CD4-positive, alpha-beta T cell treated with Interleukin-12 subunit alpha and Interleukin-12 subunit beta, for 1 hour (primary cell): ENCODE measurements at places on chromosomes 7 and 10.
A peak's percentile ranks its signal among the peaks of the same experiment; 100 is the strongest.

DNA sequence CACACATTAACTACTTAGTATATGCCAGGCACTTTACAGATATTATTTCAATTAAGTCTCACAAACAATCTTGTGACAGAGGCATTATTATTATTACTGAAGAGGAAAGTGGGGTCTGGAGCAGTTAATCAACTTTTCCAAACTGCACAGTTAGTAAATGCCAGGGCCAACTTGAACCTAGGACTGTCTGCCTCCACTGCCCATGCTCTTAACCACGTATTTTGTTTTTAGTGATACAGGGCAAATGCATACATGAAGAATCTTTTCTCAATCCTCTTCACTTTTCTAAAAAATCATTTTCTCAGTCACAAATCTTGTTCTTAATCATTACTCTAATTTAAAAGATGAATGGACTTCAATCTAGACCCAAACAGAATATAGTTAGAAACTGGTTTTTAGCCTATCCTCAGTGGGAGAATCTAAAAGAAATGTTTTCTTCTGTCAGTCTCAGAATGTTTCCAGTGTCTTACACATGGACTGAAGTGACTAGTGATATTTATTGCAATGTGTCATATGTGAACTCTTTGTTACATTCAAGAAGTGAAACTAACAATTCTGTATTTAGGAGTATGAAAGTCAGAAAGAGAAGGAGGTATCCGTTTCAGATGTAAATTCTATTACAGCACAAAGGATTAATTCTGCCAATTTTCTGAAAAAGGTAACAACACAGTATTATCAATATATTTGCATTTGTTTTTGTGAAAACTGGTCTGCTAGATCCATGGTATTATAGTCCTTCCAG is 55.5 kb upstream of the CCNJ start:
- DNase-seq, result no peak

DNA sequence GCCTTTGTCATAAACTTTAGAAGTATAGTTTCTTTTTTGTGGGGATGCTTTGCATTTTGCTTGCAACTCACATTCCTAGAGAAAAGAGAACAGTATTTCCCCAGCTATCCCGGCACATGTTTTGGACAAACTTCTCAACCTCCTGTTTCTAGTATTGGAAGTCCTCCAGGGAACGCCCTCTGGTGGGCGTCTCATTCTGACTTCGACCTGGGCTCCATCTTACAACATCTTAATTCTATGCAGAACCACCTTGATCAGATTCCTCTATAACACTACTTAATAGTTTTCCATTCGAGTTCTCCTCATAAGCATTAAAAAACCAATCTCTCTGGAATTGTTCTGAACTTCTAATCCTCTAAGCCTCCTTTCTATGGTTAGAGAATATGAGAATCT is 139.5 kb upstream of the FZD8 start:
- DNase-seq, result no peak

- DNase-seq, result no peak
Measured at GRCh38 chr10:71320592-71320991, 1.5 kb downstream of the SLC29A3 start.

DNA sequence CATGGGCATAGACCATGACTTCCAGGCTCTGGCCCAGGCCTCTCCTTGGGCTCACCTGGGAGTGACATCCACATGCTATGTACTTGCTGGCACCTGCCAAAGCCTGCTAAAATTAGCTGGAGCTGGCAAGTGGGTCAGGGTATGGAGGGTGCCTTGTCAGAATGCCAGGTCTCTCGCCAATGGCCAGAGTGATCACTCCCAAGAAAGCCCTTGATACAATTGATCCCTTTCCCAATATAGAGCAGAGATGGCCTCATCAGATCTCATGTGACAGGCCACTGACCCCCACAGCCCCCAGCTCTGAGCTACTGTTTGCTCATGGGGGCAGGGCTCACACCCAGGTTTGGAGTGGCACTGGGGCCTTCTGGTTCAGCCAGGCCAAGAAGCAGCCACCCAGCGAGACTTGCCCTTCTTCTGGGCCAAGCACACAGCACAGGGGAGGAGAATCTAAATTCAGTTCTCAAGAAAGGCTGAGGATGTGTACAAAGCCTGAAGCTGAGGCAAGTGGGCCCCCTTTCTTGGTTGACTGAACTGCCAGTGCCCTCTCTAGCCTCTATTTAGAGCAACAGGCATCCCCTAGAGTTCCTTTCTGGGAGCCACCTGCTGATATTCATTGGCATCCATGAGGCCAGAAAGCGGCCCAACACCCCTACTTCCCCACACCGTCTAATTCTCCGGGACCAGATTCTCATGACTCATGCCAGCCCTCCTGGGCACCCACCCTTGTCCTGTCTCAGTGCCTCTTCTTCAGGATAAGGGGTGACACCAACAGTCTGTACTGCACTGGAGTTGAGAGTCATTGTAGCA is 18.9 kb upstream of the MYL7 start:
- DNase-seq, result no peak

GRCh38 chr7:112257073-112257472 is 50.6 kb downstream of the ZNF277 start:
- no peak for DNase-seq

- DNase-seq, result no peak
Measured at GRCh38 chr10:130027716-130028464, 63.8 kb upstream of the EBF3 start.

- DNase-seq, result peak; percentile 42
Measured at GRCh38 chr10:103763374-103764202, 91.8 kb downstream of the SH3PXD2A start.

DNA sequence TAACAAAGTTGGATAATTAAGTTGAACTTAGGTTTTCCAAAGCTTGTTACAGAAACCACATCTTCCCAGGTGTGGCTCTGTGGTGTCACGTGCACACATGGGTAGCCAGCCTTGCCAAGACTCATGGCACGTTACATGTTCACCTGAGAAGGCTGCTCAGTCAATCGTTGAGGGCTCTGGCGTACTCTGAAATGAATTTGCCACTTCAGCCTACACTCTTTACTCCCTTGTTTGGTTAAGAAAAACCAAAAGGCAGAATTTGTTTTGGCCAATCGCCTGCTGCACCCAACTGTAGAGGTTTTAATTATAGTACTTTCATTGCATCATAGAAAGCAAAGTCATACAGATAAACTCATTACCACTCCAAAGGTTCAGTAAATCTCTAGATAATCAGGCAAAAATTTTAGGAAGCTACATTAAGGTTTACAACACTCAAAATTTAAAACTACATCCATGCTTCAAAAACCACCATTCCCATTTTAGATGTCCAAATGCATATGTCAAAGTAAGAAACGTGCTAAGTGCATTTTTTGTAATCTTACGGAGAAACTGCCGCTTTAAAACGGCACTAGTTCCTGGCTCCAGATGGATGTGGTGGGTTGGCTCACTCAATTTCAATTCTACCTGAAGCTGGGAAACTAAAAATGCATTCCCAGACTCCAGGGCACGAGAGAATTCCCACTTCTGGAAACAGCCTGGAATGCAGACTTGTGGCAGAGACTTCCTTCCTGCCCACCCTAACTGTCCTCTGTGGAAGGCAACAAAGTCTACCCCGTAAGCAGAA is 88.4 kb downstream of the DIP2C start:
- DNase-seq, result no peak

- DNase-seq, result no peak
Measured at GRCh38 chr7:29859524-29860185, 53.3 kb downstream of the WIPF3 start.

- DNase-seq, result no peak
Measured at GRCh38 chr7:43220250-43220649, 107.8 kb downstream of the HECW1 start.

DNA sequence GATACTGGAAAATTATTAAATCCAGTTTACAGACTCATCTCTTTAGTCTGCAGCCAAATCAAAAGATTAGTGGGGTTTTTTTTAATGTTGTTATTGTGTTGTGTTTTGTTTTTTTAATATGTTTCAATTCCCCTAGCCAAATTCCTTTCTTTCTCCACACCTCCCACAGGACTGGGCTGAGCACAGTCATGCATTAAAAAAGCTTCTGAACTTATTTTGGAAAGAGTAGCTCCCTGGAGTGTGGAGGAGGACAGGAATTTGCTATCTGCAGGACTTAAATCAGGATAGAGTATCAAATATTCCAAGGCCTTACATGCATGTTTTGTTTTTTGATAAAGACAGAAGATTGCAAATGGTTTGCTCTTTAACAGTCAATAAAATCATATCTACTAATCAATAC is 90.7 kb downstream of the GNAI1 start:
- DNase-seq, result no peak

DNA sequence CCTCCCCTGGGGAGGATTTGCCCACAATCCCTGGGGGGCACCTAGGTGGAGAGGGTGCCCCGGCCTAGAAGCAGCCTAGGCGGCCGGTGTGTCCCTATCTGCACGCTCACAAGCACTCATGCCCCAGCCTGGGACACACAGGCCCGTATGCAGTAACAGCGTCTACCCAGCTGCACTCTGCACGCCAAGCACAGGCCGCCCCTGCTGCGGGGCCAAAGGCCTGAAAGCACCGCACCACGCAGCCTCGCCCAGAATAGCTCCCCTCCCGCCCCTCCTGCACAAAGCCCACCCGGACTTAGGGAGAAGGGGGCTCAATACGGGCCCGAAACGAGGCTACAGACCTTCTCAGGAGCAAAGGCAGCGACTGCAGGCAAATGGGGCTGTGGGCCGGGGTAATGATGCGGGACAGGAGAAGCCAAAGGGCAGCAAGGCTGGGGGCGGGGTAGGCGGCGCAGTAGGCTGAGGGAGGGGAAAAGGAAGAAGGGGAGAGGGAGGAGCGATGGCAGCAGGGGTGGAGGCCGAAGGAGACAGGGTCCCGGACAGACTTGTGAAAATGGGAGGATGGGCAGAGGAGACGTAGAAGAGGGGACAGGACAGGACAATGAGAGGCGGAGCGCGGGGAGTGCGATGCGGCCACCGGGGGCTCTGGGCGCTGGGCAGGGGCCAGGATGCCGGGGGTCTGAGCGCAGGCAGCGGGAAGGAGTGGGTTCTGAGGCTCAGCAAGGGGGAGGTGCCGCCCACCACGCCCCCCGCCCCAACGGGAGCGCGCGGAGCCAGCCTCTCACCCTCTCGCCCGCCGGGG is 544 bp downstream of the GPRIN2 start:
- no peak for DNase-seq

GRCh38 chr7:21923658-21924057 is 22.0 kb downstream of the CDCA7L start:
- DNase-seq, result no peak

GRCh38 chr10:11146402-11147171 is 128.9 kb downstream of the CELF2 start:
- DNase-seq, result peak; percentile 28

DNA sequence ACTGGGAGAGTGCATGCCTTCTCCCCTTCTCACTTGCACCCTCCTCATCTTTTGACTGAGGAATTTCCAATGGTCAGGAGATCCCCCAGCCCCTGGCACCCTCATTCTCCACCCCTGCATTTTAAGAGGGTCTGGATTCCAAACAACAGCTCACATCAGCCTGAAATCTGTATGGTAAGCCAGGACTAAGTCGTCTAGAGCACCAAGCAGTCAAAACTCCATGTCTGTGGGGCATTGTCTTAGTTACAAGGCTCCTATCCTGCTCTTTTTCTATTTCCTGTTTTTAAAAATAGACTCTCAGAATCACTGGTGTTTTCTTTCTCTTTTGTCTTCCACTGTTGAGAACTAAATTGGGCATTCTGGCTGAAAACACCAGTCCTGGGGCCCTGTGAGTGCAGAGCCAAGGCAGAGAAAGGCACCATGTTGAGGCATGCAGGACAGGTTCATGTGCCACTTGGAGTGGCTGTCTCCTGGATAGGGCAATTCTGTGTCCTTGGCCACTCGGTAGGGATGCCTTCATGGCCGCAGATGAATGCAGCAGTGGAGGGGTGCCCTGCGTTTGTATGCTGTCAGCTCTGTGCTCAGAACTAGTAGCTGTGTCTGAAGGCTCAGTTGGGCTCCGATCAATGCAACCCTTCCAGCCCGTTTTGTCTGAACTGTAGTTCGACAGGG is 216.6 kb upstream of the YAE1 start:
- no peak for DNase-seq

- peak; percentile 19 for DNase-seq
Measured at GRCh38 chr10:121926671-121927317, 1.0 kb downstream of the ATE1 start.

DNA sequence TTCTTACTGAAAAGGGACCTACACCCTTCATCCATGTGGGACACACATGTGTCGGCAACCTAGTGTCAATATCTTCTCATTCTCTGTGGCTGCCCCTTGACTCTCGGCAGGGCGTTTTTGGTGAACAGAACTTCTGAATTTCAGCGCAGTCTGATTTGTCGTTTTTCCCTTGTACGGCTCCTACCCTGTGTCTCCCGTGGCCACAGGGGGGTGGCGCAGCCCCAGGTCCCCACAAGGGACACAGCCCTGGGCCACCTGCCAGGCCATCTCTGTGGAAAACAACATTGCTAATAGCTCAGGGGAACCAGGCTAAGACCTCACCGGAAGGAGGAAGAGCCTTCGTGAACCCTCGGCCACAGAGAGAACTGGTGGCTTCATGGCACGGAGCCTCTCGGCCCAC is 53.1 kb upstream of the NKX6-2 start:
- DNase-seq, result no peak

GRCh38 chr10:133453516-133454203 is at the start of gene SCART1:
TSS of gene SCART1 (plus strand) at chr10:133453945. CDS start at chr10:133453998, 53 bp downstream.
- DNase-seq, result peak; percentile 37

GRCh38 chr10:125871338-125871737 is 9.8 kb downstream of the DHX32 start:
- no peak for DNase-seq

GRCh38 chr7:30923774-30924413 is 12.2 kb downstream of the AQP1 start:
- DNase-seq, result no peak

DNA sequence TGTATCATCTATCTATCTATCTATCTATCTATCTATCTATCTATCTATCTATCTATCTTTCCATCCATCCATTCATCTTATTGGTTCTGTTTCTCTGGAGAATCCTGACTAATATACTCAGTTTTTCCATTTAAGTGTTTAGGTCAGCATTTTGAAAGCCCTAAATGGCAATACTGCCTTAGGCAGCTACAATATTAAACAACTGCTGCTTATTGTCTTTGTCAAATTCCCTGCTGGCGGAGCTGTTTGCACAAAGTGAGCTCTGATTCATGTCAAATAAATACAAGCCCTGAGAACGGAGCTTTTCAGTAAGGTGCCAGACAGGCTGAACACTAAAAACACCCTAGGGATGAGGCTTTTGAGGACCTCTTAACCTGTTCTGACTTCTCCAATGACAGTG is 7.1 kb upstream of the KLHL7 start:
- no peak for DNase-seq

DNA sequence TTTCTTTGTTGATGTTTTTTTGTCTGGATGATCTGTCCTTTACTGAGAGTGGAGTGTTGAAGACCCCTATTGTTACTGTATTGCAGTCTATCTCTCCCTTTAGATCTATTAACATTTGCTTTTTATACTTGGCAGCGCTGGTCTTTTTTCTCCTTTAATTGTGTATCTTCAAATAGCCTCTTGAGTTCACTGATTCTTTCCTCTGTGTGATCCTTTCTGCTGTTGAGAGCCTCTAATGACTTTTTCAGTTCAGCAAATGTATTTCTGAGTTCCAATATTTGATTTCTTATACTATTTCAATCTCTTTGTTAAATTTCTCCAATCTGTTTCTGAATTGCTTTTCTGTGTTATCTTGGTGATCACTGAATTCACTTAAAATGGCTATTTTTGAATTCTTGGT is 15.4 kb downstream of the R3HCC1L start:
- DNase-seq, result no peak

- DNase-seq, result no peak
Measured at GRCh38 chr7:74365322-74366022, 76.3 kb downstream of the CLIP2 start.

- DNase-seq, result no peak
Measured at GRCh38 chr10:50033481-50033880, 34.3 kb upstream of the WASHC2A start.

- DNase-seq, result no peak
Measured at GRCh38 chr7:148909568-148909967, 25.5 kb upstream of the EZH2 start.
